Stimulated activated CD4-positive, alpha-beta T cell treated with anti-CD3 and anti-CD28 coated beads, TNF-alpha, amount 100 ng/mL, for 24 hours (primary cell): ENCODE measurements at places on chromosomes 6 and 20.
A peak's percentile ranks its signal among the peaks of the same experiment; 100 is the strongest.

- no peak for DNase-seq
These were observed 187.4 kb upstream of the RREB1 start for GRCh38 chr6:6920114-6920986.

DNA sequence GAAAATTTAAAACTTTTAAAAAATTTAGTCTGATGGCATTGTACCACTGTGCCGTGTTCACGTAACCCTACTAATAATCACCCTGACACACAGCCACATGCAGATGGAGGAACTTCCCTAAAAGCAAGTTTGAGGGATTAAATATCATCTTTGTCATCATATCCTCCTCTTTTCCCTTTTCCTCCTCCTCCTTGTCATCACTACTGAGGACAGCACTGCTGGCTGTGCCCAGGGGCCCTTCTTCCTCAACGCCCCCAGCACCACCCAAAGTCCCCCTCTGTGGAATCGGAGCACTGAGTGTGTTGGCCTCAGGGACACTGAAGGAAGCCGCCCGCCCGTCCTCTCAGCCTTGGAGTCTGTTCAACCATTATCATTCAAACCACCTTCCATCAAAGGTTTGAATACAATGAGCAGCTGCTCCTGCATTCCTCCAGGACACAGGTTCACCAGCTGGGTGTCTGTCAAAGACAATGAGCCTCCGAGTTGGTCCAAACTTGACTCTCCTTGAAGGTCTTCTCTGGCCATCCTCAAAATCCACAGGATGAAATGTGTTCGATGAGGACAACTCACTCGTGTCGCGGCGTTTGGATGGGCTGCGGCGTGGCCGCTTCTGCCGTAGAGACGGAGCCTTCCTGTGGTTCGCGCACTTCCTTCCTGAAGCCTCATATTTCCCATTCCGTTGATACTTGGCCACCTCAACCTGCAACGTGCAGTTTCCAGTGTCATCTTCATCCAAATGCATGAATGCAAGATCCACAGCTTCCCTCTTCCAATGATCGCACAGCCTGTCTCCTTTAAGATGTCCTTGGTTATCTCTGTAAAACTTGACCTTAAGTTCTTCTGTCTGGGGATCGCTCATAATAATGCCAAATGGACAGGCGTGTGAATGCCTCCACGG, 23.3 kb downstream of the NQO2 start:
- DNase-seq = peak; percentile 45

GRCh38 chr20:328027-328974, 2.9 kb downstream of the SOX12 start:
- DNase-seq = no peak

DNA sequence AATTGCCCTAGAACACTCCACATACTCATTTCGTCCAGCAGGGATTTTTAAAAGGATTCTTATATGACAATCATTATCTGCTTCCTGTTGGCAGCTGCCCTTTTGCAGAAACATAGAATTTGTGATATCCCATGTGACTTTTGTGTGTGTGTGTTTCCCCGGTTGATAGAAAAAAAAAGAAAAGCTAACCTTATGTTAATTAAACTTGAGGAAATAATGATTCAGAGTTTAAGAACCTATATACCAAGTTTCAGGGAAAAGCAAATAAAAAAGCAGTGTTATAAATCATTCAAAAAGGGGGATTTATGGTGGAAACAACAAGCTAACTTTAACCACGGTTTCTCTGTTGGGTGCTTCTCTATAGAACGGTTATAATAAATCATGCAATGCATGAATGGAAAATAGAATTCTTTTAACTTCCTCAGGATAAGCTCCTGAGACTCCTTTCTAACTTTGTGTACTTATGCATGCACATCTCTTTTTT, 826.9 kb upstream of the EYS start:
- DNase-seq = no peak

DNA sequence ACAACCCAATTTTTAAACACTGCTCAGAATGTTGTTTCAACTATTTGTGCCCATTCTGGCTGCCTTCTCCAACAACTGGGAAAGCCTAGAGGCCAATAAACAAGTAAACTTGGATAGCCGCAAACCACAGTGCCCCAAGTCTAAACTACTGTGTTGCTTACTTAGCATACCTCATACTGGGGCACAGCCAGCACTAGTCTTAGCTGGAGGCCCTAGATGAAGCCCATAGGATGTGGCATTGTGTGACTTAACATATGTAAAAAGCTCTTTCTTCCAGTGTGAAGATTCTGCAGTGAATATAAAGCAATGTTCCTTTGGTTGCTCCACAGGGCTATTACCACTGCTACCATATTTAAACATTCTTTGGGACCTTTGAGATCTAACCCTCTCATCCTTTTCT, 564.3 kb upstream of the NRSN1 start:
- no peak for DNase-seq

DNA sequence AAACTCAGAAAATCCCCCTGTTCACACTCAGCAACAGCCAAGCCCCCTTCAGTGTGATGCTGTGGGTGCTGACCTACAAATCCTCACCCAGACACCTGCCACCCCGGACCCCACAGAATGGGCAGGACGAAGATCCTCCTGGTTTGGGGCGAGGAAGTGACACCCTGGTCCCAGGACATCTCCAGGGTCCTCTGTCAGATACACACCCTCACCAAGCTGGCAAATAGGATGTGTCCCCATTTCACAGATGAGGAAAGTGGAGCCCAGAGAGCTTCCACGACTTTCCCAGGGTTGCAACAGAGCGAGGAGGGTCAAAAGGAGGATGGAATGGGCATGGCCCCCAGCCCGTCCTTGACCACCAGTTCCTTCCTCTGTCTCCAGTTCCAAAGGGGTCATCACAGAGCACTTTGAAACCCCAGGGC, 92.0 kb upstream of the AFDN start:
- DNase-seq = no peak

DNA sequence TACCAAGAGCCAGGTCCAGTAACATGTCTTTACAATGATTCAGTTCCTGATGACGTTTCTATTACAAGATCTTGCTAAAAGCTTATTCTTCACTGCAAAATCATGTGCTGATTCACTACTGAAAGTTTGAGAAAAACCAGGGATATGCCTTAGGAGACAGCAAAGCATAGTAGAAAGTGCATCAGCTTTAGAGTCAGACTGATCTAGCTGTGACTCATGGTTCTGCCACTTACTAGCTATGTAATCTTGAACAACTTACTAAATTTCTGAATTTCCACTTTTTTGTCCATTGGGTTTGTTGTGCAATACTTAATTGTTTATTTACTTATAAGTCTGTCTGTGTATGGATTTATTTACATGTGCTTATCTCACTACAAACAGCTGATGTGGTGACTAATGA, 198.5 kb upstream of the RSPO3 start:
- DNase-seq = no peak

DNA sequence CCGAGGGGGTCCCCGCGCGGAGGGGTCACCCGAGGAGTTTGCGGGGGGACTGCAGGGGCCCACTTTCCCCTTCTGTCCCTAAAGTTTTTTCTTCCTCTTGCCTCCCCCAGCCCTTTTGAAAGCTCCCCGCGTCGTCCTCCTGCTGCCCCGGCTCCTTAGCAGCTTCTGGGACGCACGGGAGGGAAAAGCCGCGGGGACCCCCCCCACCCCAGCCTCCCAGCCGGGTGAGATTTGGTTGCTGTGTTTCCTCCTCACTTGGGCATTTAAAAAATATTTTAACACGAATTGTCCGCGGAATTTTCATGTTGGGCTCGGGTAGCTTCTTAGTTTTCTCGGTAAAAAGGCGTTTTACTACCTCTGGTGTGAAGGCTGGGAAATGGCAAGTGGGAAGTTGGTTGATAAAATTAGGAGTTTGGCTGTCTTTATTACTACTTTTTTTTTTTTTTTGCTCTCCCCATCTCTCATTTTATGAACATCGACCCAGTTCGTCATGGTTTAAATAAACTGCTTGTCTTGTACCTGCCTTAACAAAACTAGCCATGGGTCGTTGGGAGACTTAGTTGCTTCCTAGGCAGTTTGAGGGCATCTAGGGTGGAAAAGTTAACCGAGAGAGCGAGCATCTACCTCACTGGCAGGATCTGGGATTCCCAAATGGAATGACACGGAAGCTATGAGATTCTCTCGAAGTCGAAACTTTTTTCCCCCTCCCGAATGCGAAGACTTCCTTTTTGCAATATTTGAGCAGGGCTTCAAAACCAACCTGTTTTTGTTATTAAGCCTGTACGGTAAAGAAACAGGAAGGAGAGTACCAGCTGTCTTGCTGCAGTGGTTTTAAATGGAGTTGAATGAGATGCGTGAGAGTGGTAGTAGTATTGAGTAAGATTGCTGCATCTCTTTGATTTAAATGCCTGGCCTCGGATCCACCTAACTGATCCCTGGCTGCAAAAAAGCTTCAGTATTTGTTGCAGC, 868 bp downstream of the NCOA3 start:
- no peak for DNase-seq

DNA sequence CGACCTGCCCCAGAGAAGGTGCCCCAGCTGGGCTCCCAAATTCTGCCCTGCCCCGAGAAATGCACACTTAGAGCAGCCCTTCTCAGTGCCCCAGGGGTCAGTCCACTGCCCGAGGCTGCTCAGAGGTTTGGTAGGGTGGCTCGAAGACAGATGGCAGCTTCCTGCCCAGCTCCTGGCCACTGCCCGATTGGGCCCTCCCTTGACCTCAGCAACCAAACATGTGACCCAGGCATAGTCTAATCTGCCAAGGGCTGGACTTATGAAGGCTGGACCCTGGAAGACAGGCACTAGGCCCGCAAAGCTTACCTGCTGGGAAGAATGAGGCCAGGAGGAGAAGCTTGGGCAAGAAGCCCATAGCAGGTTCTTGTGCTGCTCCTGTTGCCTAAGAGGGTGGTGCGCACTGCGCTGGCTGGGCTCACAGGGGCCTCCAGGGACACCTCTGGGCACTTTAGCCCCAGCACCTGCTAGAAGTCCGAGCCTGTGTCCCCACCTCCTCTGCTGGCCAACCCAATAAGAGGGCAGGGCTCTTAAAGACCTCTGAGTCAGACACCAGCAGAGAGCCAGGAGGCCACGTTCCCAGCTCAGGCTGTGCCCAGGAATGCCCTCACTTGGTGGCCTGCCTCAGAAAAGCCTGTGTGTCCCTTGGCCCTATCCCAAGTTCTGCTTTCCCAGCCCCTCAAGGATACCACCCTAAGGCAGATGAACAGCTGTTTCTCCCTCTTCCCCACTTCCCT, 5.5 kb downstream of the SIGLEC1 start:
- no peak for DNase-seq

- no peak for DNase-seq
These were observed 18.1 kb upstream of the ZSCAN9 start for GRCh38 chr6:28206928-28207509.

- no peak for DNase-seq
These were observed 59.5 kb downstream of the ZMYND8 start for GRCh38 chr20:47296950-47297349.

GRCh38 chr6:149560736-149561135, 5.4 kb upstream of the GINM1 start:
- DNase-seq = no peak

GRCh38 chr6:91667596-91667995, 1080.7 kb upstream of the MAP3K7 start:
- no peak for DNase-seq

DNA sequence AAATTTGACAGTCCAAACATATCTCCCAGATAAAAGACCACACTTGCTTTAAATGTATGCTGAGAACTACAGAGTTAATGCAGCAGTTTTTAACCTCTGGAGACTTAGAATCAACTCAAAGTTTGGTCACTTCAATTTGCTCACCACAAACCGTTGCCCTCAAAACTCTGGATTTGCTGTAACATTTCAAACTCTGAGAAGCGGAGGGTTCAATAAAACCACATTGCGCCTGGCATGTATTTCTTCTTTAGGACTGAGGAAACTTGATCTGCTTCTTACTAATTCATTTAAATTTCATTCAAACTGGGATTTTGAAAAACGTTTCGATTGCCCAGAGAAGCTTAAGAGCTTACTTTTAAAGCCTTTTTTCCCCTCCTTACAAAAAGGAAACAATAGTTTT, 115.8 kb downstream of the MTFR2 start:
- no peak for DNase-seq

DNA sequence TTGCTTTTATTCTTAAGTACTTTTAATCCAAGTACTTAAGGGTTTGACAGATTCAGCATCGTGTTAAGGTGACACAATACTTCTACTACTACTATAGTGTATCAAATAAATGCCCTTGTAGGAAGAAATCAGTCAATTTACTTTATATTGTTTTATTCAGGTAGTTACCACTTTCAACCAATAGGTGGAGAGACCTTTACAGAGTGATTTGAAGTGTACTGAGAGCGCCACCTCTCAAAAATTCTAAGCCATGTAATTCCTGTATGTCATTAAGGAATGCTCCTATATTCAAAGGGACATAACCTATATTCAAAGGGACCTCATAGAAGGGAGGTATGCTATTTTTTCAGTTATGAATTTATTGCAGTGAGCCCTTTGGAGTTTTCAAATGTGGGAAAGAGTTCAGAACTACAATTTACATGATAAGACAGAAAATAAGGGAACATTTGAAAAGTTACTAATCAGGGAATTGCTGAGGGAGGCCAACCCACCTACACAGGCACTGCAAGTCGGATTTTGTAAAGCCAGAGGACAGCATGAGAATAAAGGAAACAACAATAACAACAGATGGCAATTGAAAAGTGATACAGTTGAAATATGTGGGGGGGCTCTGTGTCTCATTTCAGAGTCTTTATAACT, 955.6 kb downstream of the TBC1D32 start:
- no peak for DNase-seq
